ENCODE measurements at places on chromosomes 2 and 18.

GRCh38 chr2:129050101-129050500 is 731.4 kb upstream of the HS6ST1 start:
- DNase-seq, result no peak

GRCh38 chr2:55361465-55362189 is 58.0 kb downstream of the CCDC88A start:
- DNase-seq, result no peak

DNA sequence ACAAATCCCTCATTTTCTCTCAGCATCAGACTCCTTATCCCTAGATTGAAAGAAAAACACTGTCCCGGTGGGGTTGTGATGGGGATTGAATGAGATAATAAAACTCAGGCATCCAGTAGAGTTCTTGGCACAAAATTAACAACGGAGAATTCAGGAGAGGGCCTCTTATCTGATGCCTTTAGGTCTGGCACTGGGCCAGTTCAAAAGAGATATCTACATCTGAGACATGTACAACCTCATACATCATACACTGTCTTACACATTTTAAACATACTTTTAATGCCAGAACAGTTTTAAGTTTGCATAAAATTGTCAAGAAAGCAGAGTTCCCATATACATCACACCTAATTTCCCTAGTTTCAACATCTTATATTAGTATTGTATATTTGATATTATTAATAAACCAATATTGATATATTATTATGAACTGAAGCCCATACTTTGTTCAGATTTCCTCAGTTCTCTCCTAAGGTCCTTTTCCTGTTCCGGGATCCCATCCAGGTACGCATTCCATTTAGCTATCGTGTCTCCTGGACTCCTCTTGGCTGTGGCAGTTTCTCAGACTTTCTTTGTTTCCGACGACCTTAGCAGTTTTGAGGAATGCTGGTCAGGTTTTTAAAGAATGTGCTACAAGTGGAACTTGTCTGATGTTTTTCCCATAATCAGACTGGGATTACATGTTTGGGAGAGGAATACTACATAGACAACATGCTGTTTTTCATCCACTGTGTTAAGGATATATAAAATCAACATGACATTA is 27.8 kb downstream of the NXPH2 start:
- DNase-seq, result peak; percentile 38

DNA sequence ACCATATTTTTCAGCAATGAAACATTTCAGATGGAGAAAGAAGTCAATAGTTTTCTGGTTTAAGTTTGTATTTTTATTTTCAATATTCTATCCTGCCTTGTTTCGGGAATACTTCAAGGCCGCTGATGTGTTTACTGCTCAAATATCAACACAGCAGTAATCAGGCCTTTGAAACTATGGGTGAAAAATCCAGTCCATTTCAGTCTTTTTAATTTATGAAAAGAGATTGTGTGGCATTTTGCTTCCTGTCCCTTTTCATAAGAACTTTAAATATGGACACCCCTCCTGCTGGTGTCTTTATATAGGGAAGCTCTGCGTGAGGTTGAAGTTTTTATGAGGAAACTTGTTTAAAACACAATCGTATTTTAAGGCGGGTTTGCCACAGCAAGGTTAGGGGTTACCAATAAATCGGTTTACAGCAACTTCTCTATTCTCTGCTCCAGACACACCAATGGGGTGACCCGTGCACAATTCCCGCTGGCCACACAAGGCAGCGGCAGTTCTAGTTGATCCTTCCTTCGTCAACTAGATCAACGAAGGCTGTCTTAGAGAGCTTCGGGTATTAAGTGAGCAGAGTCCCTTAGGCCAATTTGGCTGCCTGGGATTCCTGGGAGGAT is 1.2 kb upstream of the TANC1 start:
- DNase-seq, result no peak

DNA sequence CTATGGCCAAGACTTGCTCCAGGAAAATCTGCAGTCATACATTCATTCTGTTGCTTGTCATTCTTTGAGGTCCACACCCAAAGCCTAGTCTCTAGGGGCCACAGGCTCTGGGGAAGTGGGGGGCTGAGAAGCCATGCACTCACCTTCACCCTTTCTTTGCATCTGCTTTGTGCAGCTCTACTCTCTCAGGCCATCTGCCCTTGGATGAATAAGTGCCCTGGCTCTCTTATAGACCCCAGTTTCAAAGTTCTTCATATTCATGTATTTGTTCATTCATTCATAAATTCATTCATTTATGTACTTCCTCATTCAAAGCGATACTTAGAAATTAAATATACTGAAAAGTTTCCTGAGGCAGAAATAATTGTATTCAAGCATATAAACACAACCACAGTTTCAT is 130.3 kb upstream of the FAM98A start:
- DNase-seq, result no peak

GRCh38 chr2:44778221-44778654 is 163.3 kb upstream of the SIX3 start:
- no peak for DNase-seq

- DNase-seq, result no peak
These were observed 60.1 kb upstream of the CHMP1B start for GRCh38 chr18:11791131-11791530.

DNA sequence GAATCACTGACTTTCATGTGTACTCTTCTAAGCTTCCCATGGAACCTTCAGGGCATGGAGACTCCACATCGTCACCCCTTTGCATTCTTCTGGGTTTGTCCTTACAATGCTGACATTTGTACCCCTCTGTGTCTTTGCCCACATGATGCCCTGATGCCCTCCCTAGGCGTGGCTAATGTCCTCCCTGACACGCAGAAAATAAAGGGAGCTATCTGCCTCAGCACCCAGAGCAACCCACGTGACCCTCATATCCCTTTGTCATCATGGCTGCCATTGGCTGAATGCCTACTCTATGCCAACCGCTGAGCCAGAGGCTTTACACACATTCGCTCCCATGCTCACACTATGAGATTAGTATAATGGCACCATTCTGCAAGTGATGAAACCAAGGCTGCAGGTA is 86.4 kb upstream of the KLHL29 start:
- DNase-seq, result no peak

DNA sequence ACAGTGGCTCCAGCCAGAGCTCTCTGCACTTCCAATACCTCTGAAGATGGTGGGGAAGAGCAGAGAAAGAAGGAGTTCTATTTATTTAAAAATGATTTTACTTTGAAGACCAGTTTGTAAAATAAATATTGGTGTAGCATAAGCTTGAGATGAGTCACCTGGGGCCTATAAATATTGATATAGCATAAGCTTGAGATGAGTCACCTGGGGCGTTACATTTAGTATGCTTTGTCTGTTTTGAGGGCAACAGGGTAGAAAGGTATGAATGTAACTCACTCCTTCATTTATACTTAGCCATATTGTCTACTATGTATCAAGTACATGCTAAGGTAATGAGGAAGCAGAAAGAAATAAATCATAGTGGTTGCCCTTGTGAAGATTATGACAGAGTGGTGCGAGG is 7.7 kb upstream of the SULT1C4 start:
- no peak for DNase-seq

GRCh38 chr2:10794876-10795275 is 17.7 kb downstream of the PDIA6 start:
- DNase-seq, result no peak

DNA sequence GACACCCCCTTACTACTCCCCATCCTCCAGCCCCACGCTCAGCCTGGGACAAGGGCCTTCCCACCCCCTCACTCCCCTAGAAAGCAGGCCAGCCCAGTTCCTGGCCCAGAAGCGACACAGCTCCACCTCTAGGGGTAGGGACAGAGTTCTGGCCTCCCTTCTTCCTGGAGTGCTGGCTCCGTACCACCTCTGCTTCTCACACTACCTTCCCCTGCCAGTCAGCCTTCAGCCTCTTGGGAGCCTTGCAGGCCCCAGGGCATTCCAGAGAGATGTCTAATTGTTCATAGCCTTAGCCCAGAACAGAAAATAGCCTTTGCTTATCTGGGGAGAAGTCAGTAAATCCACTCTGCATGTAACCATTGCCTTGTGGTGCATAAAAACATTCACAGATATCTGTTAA is 13.1 kb upstream of the CATIP start:
- no peak for DNase-seq

DNA sequence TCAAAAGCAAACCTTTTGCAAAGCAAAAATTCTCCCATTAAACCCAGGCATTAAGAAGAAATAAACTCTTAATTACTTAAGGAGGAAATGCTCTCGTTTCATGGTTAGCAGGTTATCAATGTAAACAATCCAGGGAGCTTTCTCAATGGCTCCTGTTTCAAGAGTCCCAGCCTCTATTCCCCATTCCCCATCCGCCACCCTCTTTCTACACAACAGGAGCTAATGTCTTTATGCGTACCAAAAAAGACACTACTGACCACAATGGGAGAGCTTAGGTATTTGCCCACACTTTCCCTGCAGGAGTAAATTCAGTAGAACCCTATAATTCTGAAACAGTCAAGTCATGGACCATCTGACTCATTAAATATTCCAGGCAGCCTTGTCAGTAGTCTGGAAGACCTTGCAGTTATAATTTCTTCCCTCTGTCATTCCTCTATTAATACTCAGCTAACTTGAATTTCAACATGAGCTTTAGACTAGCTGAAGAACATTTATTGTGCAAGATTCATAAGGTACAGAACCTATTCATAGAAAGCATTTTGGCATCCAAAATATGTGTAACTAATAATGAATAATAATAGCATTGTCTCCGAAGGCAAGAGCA is 48.6 kb downstream of the SLC8A1 start:
- DNase-seq, result peak; percentile 62

GRCh38 chr18:12586956-12587355 is 71.0 kb downstream of the SPIRE1 start:
- no peak for DNase-seq

GRCh38 chr2:223681125-223681524 is 79.0 kb upstream of the SCG2 start:
- DNase-seq, result peak; percentile 16

DNA sequence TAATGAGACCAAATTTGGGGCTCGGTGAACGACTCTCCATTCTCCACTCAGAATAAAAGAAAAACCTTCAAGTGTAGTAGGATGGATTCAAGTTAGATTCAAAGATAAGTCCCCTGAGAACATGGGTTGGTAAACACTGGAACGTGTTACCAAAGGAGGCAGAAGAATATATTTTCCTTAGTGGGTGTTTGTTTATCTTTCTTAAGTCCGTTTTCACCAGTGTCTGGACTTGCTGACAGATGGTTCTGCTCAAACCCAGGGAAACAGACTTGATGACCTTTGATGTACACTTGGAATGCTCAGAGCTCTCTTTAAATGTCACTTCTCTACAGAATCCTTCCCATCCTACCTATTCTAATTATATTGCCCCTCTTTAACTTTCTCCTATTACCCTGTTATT is 310.3 kb upstream of the ZNF521 start:
- DNase-seq, result no peak

DNA sequence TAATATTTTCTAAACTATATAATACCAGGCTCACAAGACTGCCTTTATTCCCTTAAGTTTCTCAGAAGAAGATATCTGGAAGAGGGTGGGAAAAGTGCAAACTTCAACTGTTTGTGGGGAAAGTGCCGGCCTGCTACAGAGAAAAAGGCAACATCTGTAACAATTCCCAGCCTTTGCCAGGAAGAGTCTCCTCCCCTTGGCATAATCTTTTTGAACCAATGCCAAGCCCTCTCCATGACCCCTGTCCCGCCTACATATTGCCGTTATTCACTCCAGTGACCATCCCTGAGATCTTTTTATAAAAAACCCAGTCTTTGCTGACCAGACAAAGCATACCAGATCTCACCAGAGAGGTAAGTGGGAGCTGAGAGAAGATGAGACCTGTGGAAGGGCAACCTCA is at the start of gene REG3G:
TSS of gene REG3G (plus strand) at position 282 of the 400 bp plus-strand sequence. CDS start 392 bp downstream, outside the sequence.
- no peak for DNase-seq

GRCh38 chr18:54358495-54359040 is 862 bp downstream of the C18orf54 start:
- no peak for DNase-seq

GRCh38 chr2:196287523-196287922 is 116.1 kb upstream of the STK17B start:
- no peak for DNase-seq

DNA sequence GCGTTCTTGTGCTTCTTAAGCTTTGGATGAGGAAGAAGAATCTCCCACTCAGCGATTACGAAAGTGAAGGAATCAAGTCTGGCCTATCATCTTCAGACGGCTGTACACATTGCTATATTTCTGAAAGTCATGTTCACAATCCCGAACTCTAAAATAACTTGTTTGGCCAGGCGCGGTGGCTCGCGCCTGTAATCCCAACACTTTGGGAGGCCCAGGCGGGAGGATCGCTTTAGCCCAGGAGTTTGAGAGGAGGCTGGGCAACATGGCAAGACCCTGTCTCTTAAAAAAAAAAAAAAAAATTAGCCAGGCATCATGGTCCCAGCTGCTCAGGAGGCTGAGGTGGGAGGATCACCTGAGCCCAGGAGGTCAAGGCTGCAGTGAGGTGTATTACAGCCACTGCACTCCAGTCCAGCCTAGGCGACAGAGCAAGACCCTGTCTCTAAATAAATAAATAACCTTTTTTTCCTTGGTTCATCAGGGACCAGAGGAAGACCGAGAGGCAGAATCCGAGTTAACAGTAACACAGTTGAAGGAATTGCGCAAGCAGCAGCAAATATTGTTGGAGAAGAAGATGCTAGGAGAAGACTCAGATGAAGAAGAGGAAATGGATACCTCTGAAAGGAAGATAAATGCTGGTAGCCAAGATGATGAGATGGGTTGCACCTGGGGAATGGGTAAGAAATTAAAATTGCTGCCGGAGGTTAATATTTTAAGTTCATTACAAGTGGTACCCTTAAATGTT is 1.1 kb downstream of the SLC4A1AP start:
- DNase-seq, result no peak

DNA sequence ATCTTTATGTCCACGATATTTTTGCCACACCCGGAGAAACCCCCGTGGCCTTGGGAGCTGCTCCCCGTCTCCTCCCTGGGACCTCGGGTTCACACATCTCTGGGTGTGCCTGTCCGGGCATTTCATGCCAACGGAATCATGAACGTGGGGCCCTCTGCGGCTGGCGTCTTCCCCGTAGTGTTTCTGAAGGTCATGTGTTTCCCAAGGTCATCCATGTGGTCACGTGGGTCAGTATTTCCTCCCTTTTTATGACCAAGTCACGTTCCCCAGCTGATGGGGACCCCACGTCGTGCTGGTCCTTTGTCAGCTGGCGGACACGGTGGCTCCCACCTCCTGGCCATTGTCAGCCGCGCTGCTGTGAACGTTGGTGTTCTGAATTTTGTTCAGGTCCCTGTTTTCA is 135.7 kb downstream of the NFATC1 start:
- no peak for DNase-seq

DNA sequence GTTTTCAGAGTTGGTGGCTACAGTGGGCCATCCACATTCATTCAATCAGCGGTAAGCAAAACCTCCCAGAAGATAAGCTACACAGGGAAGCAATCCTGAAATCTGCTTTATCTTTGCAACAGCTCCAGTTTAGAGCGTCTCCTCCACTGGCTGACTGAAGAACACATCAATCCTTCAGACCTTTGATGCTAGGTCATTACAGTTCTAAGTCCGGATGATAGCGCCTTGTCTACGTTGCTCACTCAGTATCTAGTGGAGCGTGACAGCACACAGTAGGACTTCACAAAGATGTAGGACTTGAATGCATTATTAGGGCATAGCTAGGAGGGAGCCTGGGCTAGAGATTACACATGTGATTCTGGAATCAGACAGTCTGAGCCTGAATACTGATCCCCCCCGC is 5.0 kb downstream of the COLEC12 start:
- no peak for DNase-seq

Measured in RWPE1 (cell line).